Stimulated activated CD4-positive, alpha-beta T cell treated with anti-CD3 and anti-CD28 coated beads, TNF-alpha, amount 100 ng/mL, for 4 hours (primary cell): ENCODE measurements at places on chromosomes 4 and X.
A peak's percentile ranks its signal among the peaks of the same experiment; 100 is the strongest.

DNA sequence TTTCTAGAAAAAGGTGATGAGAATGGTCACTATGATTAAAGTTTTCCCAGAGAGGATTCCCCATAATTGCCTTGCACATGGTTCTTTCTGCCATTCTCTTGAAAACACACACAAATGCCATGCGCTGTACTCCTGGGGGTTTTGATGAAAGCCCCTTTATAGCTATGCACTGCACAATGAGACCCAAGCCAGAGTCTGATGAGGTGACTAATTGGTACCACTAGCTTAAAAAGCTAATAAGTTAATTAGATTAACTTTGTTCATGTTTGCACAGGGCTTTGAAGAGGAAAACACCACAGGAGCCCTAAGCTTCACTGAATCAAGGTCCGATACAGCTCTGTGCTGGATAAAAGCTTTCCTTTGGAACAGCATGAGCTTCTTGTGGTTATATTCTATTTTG lies 132.2 kb downstream of the NKX6-1 start:
- DNase-seq, result no peak

GRCh38 chr4:159443975-159444374 lies 341.1 kb downstream of the RAPGEF2 start:
- no peak for DNase-seq

DNA sequence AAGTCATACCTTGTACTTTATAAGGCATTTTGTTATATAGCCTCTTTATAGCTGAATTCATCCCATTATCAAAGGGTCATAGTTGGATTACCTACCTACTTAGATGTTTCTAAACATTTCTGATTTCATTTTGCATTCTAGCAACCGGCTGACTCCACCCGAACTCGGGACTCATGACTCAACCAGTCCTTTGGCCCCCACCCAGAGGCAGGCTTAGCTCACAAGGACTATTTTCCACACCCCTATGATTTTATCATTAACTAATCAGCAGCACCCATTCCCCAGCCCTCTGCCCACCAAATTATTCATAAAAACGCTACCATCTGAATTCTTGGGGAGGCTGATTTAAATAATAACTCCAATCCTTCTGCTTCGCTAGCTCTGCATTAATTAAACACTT lies 79.9 kb upstream of the EGFL6 start:
- DNase-seq, result no peak

- DNase-seq, result no peak
Measured at GRCh38 chr4:137960371-137961050, 281.6 kb downstream of the SLC7A11 start.

DNA sequence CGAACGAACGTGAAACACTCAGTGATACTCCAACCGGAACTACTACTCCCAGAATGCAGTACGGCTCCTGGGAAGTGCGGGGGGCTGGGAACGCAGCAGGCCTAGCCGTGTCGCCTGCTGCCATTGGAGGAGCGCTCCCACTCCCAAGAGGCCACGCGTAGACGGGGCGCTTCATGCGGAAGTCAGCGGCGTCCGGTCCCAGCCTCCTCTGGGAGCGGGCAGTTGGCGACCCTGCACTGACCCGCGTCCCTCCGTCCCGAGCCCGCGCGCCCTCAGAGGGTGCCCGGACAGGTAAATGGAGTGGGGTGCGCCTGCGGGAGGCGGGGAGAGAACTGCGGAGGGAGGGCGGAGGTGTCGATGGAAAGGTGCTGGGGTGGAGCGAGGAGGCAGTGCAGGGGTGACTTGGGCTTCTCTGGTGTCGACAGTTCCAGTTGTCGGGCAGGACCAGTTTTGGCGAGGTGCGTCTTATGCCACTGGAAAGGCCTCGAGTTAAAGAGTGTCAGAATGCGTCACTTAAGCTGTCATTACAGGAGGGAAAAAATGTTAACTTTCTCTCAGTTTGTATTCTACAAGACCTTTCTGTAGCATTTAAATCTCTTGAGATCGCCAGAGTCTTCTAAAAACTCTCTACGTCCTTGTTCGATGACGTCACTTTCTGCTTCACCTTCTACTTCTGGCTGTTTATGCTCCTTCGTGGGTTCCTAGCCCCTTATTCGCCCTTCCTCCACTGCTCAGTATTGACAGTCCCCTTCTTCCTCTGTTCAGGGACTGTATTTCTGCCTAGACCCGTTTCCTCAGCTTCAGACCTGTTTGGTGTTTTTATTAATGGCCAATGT lies at the start of gene VAMP7:
TSS of gene VAMP7 (plus strand) at position 188 of the 836 bp plus-strand sequence. CDS start 8,122 bp downstream, outside the sequence.
- peak; percentile 65 for DNase-seq

DNA sequence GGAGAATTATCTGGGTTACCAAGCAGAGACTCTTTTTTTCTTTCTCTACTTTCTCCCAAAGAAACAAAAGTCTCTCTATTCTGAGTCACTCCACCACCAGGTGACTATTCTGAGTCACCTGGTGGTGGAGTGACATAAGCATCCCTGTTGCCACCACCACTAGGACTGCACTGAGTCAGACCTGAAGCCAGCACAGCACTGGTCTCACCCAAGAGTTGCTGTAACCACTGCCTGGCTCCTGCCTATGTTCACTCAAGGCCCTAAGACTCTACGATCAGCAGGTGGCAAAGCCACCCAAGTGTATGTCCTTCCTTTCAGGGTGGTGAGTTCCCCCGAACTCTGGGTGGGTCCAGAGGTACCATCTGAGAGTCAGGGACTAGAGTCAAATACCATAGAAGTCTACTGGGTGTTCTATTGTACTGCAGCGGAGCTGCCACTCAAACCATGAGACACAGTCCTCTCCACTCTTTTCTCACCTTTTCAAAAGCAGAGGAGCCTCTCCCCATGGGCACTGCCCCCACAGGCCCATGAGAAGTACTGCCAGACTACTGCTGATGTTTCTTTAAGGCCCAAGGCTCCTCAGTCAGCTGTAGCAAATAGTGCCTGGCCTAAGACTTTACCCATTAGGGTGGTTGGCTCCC lies 209.6 kb upstream of the IRS4 start:
- DNase-seq, result no peak

DNA sequence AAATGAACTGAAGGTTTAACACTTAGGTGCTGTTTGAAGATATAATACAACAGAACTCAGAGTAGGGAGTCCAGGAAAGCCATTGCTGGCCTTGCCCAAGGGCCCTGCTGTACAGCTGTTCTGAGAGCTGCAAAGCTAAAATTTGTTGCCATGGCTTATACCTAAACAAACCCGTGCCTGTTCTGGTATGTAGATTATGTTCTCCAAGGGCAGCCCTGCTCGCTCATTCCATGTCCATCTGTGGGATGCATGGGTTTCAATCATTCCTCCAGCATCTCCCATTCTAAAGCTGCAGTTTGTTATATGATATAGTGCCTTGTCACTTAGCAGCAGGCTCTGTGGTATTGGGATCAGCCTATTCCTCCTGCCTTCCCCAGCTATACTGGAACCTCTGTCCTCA lies 80.8 kb upstream of the BMPR1B start:
- no peak for DNase-seq

DNA sequence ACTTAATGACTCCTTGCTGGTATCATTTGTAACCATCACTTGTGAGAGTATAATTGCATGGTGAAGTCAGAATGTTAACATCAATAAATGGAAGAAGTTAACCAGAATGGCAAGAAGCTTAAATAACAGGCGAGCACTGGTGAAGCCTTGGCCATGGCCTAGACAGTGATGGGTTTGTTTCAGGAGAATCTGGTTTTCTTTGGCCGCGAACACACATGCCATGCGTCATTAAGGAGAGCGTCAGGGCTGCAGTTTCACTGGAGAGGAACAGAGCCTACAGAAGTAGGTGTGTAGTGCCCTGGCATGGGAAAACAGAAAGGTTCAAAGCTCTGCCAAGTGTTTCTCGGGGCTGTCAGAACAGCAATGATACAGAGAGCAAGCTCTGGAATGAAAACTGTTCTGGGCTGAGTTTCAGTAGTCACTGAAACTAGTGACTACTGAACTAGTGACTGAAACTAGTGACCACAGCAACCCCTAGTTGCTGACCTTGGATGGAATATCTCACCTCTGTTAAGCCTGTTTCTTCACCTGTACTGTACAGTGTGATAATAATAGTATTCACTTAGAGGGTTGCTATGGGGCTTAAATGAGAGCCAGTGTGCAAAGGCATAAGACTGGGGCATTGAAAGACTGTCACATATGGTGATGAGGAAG lies 93.8 kb downstream of the C4orf51 start:
- no peak for DNase-seq

- DNase-seq, result no peak
Measured at GRCh38 chr4:77992581-77992980, 64.5 kb upstream of the FRAS1 start.

DNA sequence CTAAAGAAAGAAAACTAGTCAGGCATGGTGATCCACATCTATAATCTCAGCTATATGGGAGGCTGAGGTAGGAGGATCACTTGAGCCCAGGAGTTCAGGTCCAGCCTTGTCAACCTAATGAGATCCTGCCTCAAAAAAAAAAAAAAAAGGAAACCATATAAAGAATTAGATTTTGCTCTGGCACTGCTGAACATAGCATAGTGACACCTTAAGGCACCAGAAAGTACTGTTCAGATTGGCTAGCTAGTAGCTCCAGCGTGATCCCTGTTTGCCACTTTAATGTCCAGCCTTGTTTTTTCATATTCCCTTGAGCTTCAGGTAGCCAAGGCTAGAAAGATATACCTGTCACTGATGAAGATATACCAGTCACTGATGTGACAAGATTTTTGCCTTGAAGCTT lies 34.1 kb downstream of the EXOC1 start:
- DNase-seq, result no peak

- no peak for DNase-seq
Measured at GRCh38 chr4:113407409-113407808, 354.1 kb downstream of the CAMK2D start.

DNA sequence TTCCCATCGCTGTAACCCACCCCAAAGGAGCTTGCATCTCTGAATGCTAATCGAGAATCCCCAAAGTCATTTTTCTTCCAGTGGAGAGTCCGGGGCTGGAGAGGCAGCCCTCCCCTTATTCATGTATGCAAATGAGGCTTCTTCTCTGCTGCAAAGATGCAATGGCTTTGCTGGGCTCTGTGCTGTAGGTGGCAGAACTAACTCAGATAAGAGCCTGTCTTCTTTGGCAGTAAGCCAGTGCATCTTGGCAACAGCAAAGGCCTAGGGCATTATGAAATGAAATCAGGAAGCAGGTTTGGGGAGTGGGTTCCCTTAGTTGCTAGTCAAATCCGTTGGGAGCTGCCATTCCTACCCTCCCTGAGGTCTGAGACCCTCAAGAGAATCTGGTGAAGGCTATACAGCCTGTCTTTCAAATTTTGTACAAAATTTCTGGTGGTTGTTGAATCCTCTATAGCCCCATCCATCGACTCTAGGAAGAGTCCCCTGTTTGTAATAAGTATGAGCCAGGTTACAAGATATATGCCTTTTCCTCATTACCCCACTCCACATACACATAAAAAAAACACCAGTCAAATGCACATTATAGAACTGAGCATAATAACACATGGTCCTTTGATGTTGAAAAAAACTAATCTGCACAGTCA lies 290.6 kb upstream of the TAPT1 start:
- DNase-seq, result no peak

DNA sequence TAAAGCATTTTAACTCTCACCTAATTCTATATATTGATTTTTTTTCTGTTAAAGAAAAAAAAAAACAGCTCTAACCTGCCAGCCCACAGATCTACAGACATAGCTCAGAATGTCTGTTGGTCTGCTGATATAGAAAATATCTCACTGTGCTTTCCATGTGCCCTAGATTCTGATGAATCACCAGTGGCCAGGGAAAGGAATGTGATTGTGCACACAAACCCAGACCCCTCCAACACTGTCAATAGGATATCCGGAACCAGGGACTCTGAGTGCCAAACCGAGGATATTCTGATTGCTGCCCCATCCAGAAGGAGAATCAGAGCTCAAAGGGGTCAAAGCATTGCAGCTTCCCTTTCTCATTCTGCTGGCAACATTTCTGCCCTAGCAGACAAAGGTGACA lies 12.1 kb upstream of the SCML1 start:
- DNase-seq, result no peak

GRCh38 chrX:67351411-67351810 lies 192.4 kb upstream of the AR start:
- no peak for DNase-seq

DNA sequence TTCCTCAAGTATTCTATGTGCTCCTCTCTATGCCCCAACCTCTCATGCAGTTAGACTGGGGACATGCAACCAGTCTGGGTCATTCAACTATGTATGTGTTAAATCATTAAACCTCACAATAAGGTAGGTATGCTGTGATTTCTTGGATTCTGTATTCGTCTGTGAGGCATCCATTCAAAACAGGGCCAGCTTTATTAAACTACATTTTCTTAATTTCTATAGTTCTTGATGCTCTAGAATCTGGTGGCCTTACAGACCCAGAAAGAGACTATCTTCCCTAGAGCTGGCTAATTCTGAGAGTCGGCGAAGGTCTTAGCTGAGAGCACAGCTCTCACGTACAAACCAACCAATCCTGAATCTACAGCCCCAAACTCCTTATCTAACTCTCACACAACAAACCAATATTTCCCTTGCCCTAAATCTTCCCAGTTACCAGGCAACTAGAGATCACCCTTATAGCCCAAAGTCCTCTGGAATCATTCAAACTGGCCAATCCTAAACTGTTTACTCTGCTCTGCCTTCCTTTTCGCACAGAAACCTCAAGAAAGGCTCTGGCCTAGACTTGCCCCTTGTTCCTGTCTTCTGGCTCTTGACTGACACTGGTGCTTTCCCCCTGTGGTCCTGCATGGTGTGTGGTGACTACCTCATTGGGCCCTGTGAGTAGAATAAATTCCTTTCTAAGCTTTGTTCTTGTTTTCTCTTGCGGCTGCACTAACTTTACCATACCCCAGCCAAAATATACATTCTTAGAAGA lies 203.5 kb upstream of the TET2 start:
- DNase-seq, result no peak

DNA sequence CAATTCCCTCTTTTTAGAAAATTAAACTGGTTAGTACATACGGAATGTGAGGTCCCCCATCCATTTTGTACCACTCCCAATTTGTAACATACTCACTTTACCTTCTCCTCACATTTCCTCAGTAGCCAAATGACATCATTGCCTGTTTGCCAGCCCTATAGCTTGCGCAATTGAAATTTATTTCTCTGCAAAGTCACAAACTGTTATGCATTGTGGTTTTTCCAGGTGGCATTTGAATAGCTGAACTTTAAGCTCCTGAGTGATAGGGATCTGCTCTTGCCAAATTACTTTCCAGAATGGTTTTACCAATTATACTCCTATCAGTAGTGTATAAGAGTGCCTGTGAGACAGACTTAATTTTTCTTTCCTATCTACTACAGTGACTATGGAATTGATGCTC lies 7.7 kb downstream of the COL4A5 start:
- no peak for DNase-seq

DNA sequence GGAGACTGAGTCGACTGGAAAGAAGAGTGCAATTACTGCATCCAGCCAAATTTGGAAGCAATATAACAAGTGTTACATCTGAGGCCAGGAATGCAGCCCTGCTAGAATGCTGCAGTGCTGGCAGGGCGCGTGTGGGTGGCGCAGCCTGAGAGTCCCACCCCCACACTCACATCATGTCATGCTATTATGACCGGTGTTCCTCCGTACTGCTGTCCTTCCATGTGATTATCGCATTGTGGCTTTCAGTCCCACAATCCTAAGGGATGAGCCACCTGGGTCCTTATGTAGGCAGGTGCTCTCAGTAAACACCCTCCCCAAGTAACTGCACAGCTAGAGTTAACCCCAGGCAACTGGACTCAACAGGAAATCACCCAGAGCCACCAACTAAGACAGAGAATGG lies 122.6 kb upstream of the CPEB2 start:
- no peak for DNase-seq

- no peak for DNase-seq
Measured at GRCh38 chrX:108299101-108299591, 139.1 kb downstream of the COL4A6 start.

GRCh38 chr4:104533156-104533555 lies 38.5 kb upstream of the CXXC4 start:
- no peak for DNase-seq
